Right ventricle myocardium superior (tissue), 1 donor: ENCODE measurements at places on chromosomes 3 and 15. TPM values are rescaled to one million over a fixed set of nuclear protein-coding genes. Genes with fewer than 3 reads are reported as not detected.

Gene COL6A6
- total RNA-seq, result 1.7 TPM

Gene STAC
- 0.43 TPM for total RNA-seq

Gene CACNA2D2
- total RNA-seq, result 1.6 TPM

Gene PCLAF
- 0.59 TPM for total RNA-seq

Gene CCR1
- 2.7 TPM for total RNA-seq

Gene SCAANT1
- not detected for total RNA-seq

Gene TUSC7
- not detected for total RNA-seq

DNA sequence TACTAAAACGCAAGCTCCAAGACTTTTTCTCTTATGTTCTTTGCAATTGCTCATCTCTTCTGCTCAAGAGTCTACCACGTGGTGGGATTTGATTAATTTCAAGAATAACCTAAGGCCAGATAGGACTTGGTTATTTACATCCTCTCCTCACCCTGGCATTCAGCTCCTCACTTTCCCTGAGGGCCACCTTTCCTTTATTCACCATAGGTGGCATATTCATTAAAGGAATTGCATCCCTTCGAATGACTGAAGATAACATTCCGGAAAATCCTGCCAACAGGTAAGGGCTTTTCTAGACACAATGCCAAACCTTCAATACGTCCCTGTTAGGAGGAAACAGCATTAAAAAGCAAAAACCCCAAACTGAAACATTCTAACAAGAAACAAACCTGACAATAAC lies 220.0 kb upstream of the KBTBD8 start:
- no peak for DNase-seq

DNA sequence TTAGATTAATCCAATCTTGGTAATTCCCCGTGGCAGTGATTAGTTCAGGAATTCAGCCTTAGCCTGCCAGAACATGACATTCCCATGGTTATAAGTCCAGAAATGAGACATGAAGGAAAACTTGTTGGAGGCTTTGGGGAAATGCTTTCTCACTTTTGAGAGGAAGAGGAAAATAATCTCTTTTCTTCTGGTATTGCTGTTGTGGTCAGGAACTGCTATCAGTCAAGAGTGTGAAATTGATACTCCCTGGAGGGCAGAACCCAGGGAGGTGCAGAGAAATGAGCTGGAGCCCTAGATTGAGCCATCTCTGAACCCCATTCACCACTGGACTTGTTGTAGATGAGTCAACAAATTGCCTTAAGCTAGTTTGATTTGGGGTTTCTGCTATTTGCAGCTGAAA lies 38.6 kb upstream of the APH1B start:
- DNase-seq, result no peak

GRCh38 chr3:17290894-17291293 lies 406.1 kb downstream of the PLCL2 start:
- no peak for DNase-seq

DNA sequence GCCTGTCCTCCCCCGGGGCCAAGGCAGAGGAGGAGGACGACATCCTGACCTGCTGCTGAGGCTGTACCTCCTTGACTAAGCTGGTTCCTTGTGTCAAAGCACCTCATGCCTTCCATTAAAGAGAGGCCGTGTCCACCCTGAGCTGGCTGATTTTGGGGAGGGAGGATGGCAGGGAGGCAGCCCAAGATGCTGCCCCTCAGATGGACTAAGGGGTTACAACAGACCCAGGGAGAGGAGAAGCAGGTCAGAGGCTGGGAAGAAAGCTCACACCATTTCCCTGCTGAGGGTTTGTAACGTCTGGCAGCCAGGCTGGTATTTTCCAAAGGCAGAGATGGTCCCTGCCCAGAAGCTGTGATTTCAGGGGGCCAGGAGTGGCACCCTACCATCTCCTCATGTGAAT lies 2.7 kb upstream of the ITIH3 start:
- DNase-seq, result no peak

DNA sequence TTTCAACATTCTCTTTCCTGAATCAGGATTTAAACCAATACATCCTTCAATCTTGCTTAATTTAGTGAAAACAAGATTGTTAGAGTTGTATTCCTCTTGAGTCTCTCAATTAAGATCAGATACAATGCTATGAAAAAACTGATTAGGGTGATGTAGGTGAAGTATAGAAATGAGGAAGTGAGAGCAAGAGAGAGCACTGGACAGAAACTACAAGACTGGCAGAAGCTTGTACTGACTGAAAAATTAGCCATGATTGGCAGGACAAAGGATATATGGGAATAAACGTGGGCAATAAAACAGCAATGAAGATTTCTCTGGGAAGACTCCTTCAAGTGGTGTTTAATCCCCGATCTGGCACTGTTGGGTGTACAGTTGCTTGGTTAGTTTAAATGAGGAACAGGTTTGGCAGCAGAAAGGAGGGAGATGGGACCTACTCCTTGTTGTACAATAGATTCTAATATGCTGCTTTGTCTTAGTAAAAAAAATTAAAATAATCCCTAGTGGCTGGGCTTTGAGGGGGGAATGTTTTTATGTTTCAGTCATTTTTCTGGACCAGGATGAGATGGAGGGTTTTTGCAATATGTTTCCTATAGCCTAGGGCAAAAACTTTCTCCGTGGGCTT lies 252.7 kb downstream of the SLC9A9 start:
- no peak for DNase-seq

DNA sequence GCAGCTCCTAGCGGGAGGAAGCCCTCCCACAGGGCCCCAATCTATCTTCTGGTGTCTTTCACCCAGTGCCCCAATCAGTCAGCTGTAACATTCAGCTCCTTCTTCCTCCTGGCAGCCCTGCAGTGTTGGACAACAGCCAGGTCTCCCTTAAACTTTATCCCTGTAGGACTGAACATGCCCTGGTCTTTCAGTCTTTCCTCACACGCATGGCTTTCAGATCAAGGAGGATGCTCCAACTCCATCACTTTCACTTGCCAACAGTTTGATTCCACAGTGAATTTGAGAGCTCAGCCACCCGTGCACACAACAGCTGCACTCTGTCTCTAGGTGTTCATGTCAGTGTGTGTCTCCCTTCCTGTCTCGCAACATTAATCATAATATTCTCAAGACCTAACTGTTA lies 28.5 kb upstream of the LRRC34 start:
- DNase-seq, result no peak

- no peak for DNase-seq
Observed at GRCh38 chr15:58632789-58633188, 116.7 kb downstream of the ADAM10 start.

DNA sequence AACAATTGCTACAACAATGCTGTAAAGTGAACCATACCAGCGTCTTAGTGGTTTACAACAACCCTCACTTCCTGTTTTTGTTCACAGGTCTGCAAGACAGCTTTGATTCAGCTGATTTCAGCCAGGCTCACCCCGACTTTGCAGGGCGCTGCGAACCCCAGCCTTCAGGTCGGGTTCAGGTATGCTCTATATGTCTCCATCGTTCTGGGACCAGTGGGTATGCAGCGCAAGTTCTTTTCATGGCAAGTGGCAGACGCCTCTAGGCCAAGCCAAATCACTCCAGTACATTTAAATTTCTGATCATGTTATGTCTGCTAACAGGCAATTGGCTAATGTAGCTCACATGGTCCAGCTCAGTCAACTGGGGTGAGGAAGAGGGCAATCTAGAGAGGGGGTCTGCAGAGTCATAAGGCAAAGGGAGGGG lies 52.4 kb upstream of the RGMA start:
- DNase-seq, result no peak

DNA sequence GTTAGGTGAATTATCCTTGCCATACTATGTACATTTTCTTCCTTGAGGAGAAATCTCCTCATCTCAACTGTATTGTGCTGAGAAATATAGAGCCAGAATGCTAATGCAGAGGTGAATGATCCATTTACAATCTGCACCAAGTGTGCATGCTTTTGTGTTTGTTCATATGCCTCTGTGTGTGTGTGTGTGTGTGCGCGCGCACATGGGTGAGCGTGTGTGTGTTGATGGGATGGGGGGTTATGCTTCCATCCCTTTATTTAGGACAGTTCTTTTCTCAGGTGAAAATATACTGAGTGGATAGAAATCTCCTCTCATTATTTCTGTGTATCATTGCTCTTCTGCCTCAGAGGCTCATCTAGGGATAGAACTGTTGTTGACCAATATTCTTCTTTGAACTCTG lies 626.1 kb downstream of the MCTP2 start:
- no peak for DNase-seq

DNA sequence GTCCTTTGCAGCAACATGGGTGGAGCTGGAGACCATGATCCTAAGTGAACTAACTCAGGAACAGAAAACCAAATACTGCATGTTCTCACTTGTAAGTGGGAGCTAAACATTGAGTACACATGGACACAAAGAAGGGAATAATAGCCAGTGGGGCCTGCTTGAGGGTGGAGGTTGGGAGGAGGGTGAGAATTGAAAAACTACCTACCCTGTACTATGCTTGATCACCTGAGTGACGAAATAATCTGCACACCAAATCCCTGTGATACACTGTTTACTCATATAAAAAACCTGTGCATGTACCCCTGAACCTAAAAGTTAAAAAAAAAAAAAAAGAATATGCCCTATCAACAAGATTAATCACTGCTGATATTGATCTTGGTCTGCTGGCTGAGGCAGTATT lies 58.7 kb upstream of the ADAMTSL3 start:
- no peak for DNase-seq

DNA sequence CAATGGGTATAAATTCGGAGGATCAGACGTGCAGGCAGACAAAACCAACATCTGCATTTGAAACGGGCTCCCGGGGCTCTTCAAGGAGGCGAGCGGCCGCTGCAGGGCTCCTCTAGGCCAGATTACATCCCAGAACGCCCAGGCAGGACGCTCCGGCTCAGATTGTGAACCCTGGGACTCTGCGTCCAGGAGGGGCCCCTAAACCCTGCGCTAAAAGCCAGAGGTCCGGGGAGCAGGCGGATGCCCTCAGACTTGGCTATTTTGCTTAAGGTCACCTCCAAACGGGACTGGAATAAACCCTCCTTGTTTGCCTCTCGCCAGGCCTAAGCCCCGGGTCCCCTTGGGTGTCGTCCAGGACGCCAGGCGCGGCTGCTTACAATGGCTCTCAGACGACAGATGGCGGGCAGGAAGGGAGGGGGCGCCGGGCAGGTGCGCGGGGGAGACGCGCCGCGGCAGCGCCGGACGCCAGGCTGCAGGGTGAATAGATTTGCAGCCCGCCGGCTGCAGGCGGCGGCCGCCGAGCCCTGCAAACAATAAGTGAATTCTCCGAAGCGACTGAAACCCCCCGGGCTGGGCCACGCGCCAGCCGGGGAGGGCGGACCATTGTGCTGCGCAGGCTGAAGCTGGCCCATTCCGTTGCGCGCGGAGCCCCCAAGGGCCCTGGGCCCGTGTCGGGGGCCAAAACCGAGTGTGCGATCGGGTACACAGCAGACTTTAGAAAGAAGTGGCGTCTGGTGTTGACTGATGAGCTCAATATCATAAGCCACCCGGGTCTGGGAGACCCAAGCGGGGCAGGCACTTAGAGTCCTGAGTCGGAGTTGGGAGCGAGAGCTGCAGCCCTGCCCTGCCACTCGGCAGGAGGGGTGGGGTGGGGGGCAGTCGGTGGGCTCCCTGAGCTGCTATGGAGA lies 32.3 kb upstream of the AMOTL2 start:
- peak; percentile 63 for DNase-seq

- no peak for DNase-seq
Observed at GRCh38 chr3:39325236-39325635, 4.3 kb upstream of the CCR8 start.

- DNase-seq, result no peak
Observed at GRCh38 chr15:88896333-88897033, 1.1 kb upstream of the HAPLN3 start.

- no peak for DNase-seq
Observed at GRCh38 chr3:154223519-154223918, 100.8 kb downstream of the DHX36 start.
